Eye (tissue), 1 donor: ENCODE measurements at places on chromosomes 5 and 9.

GRCh38 chr5:170745481-170746071 lies 37.9 kb upstream of the GABRP start:
- peak; percentile 59 for DNase-seq

DNA sequence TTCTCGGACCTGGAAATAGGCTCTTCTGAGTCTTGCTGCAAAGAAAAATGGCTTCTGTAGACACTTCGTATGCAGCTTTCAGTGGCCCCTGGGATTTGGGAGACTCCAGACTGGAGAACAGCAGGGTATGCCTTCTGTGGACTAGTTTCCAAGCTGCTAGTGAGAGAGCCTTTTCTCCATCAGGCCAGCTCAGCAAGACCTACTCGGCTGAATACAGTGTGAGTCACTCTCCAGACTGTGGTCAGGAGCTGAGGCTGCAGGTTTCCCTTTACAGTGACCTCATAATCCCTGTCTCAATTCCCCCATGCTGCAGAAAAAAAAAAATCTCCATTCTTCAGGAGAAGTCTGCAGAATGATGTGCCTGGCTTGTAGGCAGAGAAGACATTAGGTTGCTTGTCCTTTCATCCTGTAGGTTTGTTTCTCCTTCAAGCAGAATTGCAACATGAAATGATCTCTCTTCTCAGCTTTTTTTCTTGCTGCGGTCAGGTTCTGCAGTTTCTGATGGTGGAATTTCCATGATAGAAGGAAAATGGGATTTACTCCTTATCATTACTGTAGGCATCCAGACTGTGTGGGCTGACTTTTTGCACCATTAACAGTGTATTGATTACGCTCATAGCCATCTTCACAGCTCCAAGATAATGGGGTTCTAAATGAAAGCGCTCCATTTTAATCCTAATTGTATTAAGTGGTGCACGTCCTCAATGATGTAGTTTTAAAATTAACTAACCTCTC lies 78.3 kb upstream of the TNFSF8 start:
- DNase-seq: peak; percentile 9

DNA sequence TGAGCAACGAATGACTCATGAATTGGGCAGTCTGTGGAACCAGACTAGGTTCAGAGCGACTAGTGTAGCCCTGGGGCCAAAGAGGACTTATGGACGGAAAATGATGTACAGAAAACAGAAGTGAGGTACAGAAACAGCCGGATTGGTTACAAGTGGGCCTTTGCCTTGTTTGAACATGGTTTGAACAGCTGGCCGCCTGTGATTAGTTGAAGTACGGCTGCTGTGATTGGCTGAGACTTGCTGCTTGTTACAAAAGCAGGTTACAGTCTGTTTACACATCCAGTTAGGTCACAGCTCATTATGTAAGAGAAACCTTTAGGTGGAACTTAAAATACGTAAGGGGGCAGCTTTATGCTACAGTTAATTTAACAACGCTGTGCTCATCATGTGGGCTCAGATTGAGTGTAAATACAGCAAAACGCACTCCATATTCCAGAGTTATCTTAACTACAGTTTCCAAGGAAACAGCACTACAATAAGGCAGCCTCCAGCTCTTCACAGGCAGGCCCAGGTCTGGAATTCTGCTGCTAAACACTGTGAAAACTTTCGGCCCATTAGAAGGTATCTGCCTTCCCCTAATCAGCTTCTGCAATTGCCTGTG lies 6.5 kb downstream of the AMACR start:
- peak; percentile 59 for DNase-seq

- no peak for DNase-seq
Measured at GRCh38 chr9:114112778-114113584, 13.9 kb upstream of the KIF12 start.

DNA sequence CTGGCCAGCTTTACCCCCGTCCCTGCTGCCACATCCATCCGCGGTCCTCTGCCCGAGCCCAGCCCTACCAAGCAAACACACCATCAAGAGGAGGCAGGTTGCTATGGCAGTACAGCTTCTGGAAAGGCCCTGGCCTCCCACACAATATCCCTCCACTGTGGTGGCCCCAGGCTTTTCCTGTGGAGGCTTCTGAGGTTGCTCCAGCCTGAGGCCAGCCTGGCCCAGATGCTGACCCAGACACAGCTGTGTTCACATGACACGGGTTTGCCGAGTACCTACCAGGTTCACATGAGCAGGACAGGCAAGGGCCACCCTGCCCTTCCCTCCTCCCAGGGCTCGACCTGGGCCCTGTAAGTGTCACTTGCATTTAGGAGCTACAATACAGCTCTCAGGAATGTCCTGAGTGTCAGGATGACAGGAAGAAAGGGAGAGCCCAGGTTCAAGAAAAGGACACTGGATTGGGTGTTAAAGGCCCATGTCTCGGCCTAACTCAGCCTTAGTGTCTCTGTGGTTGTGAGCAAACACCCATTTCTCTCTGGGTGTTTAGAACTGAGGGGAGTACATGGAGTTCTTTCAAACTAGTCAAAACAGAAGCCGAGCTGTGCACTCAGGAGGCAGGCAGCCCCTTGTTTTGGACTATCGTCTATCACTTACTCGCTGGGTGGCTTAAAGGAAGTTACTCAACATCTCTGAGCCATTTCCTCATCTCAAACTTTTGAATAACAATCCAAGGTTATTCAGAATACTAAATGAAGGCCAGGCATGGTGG lies 40.2 kb downstream of the NAIF1 start:
- DNase-seq: no peak

- DNase-seq: no peak
Measured at GRCh38 chr9:95140821-95141220, 176.7 kb downstream of the FANCC start.

GRCh38 chr5:107876261-107876660 lies 205.5 kb upstream of the EFNA5 start:
- DNase-seq: no peak

- DNase-seq: peak; percentile 85
Measured at GRCh38 chr5:135243556-135244285, 155.3 kb downstream of the MACROH2A1 start.

DNA sequence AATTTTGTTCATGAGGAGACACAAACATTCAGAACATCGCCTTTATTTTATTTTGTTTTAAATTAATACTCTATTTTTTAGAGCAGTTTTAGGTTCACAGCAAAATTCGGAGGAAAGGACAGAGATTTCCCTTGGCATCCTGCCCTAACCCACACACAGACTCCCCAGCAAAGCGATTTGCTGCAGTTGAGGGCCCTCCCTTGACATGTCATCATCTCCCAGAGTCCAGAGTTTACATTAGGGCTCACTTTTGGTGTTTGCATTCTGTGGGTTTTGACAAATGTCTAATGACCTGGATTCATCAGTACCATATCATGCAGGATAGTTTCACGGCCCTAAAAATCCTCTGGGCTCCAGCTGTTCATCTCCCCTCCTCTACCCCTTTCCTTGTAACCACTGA lies 33.6 kb upstream of the COL5A1 start:
- no peak for DNase-seq

- DNase-seq: no peak
Measured at GRCh38 chr5:142015781-142016533, 3.1 kb upstream of the GNPDA1 start.

DNA sequence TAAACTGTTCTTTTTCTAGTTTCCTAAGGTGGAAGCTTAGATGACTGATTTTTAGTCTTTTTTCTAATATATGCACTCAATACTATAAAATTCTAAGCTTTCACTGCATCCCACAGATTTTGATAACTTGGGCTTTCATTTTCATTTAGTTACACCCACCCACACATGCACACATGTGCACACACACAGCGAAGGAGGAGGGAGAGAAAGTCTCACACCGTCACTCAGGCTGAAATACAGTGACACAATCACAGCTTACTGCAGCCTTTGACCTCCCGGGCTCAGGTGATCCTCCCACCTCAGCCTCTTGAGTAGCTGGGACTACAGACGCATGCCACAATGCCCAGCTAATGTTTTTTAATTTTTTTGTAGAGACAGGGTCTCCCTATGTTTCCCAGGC lies 96.5 kb downstream of the SMIM23 start:
- no peak for DNase-seq
